ENCODE measurements at places on chromosomes 2 and 18.

DNA sequence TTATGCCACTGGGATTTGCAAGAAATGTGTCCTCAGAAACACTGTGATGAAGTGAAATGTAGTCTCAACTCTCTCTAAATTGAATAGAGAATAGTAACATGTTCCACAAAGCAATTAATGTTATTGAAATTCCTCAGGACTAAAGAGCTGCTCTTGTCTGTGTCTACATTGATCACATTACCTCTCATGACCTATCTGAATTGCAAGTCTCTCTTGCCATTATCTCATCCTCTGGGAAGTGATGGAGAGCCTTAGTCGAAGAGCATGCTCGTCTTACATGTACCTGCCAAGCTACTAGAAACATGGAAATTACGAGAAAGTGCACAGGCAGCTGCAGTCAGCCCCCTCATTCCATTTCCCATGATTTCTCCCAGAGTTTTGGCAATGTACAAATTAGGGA is 561.1 kb upstream of the ZNF804A start:
- DNase-seq: no peak

GRCh38 chr2:86420913-86421312 is 20.3 kb upstream of the KDM3A start:
- DNase-seq: no peak

DNA sequence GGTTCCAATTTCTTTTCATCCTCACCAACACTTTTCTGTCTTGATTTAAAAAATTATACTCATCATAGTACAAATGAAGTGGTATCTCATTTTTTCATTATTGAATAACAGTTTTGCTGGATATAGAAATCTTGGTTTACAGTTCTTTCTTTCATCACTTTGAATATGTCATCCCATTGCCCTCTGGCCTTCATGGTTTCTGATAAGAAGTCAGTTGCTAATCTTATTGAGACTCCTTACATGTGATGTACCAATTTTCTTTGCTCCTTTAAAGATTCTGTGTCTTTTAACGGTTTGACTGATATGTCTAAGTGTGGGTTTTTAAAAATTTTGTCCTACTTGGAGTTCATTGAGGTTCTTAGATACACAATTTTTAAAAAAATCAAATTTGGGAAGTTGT is 35.0 kb downstream of the SLC3A1 start:
- DNase-seq: no peak

- no peak for DNase-seq
Measured at GRCh38 chr2:35606394-35606793, 749.2 kb upstream of the CRIM1 start.

DNA sequence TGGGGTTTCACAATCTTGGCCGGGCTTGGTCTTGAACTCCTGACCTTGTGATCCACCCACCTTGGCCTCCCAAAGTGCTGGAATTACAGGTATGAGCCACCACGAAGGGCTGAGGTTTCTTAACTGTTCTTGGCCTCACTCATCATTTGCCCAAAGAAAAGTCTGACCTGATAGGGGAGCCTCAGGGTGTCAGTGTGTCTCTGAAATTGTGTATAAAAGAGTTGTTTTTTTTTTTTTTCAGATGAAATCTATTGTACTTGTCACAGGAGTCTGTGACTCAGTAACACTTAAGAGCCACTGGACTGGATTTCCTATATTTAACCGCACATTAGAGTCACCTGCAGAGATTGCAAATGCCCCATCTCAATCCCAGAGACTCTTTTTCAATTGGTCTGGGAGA is 16.9 kb downstream of the PMAIP1 start:
- DNase-seq: no peak

DNA sequence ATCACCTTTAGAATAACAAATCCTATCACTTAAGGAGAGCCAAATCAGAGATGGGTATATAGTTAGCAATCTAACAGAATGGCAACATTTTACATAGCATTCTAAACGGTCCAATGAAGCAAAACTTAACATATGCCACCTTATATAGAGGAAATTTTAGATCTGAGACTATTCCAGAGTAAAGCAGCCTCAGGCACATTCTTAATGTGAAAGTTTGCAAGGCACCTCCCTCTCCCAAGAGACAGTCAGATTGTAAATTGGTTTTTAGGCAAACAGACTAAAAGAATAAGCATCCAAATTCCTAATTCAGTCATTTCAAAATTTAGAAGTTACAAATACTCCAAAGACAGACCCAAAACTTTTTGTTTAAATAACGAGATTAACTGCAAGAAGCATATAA is 292.9 kb downstream of the STK39 start:
- DNase-seq: no peak

GRCh38 chr2:205642599-205643356 is 39.5 kb upstream of the NRP2 start:
- no peak for DNase-seq

DNA sequence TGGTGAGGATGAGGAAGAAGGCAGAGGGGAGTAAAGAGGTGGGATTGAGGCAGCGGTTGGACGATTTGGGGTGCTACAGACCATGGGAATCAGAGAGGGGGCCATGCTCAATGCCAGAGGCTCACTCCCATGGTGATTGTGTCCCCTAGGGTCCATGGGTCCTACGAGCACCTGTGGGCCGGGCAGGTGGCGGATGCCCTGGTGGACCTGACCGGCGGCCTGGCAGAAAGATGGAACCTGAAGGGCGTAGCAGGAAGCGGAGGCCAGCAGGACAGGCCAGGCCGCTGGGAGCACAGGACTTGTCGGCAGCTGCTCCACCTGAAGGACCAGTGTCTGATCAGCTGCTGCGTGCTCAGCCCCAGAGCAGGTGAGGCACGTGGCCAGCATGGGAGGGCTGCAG is 5.2 kb downstream of the CAPN10 start:
- no peak for DNase-seq

GRCh38 chr2:136204971-136205370 is 87.0 kb upstream of the CXCR4 start:
- no peak for DNase-seq

DNA sequence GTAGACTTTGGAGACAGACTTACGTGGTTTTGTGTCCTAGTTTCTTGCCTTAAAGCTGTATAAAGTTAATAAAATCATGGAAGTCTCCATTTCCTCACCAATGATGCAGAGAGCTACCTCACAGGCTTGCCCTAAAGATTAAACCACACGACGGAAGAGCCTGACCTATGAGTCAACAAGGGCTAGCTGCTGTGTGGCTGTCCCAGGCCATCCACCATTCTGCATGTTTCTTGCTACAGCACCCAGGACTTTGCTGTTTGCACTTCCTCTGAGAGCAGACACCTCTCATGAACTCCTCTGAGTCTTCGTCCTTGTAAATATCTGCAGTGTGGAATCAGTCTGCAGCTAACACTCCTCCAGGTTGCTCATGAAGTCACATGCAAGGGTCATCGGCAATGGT is 160.0 kb upstream of the TRIB2 start:
- DNase-seq: no peak

DNA sequence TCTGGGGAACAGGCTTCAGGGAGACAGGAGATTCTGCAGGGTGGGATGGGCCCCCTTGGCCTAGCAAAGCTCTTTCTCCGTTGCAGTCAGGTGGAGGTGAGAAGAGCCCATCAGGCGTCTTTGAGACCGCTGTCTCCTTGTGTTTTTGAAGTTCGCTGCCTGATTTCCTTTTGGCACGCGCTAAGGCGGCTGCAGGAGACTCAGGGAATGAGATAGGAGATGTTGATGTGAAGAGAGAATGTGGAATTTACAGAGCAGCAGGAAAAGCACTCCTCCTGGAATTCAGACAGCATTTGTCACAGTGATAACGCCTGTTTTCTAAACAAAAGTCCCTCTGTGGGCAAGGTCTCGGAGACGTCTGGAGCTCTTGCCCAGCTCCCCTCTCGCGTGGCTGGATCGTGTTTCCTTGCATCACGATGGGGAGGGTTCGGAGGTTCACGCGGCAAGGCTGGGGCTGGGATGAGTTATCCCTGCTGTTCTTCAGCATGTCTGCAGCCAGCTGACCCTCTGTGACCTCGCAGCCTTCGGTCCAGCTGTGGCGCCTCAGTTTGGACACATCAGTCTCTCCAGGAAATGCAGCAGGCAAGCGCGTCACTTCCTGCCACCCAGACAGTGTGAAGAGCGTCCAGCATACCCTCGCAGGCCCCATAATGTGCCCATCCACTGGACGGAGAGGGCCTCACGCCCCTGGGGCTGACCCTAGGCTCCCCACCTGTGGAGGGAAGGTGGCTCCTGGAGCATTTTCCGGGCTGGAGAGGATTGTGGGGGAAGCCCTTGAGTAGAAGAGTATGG is 30.2 kb downstream of the GLI2 start:
- no peak for DNase-seq

DNA sequence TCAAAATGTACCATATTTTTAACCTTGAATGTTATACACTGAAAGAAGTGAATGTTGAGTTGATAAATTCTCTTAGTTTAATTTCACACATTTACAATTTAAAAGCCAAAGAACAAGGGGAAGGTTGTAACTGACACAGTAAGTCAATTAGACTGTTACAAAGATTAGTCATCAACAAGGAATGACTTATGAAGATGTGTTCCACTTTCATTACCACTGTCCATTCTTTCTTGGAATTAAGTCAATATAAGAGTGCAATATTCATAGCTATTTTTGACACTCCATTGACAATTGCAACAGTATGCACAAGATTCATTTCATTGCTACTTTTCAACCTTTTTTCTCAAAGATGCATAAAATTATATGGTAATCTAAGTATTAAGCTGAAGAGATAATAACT is 291.3 kb downstream of the RIT2 start:
- no peak for DNase-seq

DNA sequence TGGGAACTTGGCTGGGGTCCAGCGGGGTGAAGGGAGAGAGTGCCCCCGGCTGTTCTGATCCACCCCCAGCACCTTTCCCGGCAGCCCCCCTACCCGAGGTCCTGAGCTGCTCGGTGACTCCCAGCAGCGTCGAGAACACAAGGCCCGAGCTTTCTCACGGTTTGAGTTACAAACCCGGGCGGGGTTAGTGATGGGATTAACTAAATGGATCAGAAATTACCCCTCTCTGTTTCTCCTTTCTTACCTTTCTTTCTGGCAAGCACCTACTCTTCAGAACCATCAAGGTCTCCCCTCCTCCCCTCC is 139.4 kb upstream of the GPC1 start:
- DNase-seq: no peak

- DNase-seq: no peak
Measured at GRCh38 chr2:86223927-86224560, 24.8 kb downstream of the MRPL35 start.
